Vagina (tissue), 2 donors: ENCODE measurements at places on chromosomes 13 and 19. TPM values are rescaled to one million over a fixed set of nuclear protein-coding genes. Genes with fewer than 3 reads are reported as not detected.
A peak's percentile ranks its signal among the peaks of the same experiment; 100 is the strongest.

DNA sequence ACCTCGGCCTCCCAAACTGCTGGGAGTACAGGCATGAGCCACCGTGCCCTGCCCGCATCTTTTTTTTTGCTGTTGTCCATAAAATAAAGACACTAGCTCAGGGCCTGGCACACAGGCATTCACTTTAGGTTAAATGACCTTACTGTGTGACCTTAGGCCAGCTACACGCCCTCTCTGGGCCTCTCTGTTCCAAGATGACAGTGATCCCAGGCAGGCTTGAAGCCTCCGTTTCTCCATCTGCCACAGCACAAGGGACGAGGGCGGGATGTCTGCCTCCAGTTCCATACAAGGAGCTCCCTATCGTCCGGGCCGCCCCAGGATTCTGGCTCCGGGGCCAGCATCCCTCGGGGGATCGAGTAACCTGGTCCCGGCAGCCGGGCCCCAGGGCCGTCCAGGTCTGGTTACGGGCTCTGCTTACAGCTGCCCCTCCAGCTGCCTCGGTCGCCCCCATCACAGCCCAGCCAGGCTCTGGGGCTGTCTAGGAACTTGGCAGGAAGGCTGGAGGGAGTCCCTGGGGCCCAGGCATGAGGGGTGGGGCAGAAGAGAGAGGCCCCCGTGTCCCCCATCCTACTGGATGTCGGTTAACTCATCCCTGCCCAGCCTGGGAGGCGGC is 11.9 kb upstream of the SEMA6B start:
- H3K27ac ChIP-seq: no peak overlapping the region
- H3K36me3 ChIP-seq: no peaks in the 10 kb centered on the region
- H3K4me1 ChIP-seq: peaks cover 20% of the 10 kb centered on the region
- H3K27me3 ChIP-seq: no peaks in the 10 kb centered on the region

DNA sequence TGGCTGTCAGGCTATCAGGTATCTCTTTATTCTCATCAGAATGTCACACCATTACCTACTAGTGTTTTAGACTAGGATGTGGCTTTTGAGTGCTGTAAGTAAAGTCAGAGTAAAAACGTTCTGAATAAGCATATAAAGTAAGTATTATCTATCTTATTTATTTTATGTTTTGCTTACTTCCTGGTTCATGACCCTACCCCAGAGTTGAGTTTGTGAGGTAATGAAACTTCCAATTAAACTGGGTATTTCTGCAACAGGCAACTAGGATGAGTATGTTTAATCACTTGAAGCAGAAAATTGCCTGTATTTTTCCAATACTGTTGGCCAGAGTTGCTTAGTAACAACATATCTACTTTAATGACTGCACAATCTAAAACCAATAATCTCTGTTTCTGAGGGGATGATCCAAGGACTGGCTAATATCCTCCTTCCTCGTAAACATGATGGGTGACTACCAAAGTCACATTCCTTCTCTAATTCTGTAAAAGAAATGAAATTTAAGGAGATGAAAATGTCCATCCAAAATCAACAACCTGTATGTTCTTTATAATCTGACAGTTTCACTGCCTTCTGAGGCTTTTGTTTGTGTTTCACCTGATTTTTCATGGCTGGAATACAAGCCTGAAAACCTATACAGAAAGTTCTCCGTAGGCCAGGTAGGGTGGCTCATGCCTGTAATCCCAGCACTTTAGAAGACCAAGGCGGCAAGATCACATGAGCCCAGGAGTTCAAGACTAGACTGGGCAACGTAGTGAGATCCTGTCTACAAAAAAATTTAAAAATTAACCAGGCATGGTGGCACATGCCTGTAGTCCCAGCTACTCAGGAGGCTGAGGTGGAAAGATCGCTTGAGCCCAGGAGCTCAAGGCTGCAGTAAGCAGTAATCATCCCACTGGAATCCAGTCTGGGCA is 83.1 kb downstream of the ABCC4 start:
- no peak overlapping the region for H3K27ac ChIP-seq
- H3K27me3 ChIP-seq: no peaks in the 10 kb centered on the region
- no peak overlapping the region for H3K4me3 ChIP-seq
- no peak for DNase-seq
- no peaks in the 10 kb centered on the region for H3K36me3 ChIP-seq

DNA sequence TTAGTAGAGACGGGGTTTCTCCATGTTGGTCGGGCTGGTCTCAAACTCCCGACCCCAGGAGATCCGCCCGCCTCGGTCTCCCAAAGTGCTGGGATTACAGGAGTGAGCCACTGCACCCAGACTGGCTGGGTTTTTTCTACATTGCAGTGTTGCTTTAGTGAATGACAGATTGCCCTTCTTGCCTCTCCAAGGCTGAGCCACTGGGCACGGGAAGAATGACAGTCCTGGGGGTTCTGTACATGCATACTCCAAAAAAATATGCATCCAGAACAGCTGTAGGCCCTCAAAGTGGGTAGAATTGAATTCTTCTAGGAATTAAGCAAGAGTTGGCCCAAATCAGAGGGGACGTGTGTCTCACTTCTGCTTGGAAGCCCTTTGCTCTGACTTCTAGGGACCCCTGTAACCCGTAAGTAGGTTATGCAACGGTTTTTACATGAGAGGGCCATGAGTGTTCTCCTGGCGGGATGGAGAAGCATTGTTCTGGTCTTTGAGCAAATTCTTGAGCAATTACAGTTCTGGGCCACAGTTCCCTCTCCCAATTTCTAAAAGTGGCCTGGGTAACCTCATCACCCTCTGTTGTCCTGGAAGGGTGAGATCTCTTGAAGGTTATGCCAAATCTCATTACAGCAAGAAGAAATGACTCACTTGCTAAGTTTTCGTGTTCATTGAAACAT is 3.6 kb downstream of the ACTN4 start:
- no peak for DNase-seq
- peaks cover 78% of the 10 kb centered on the region for H3K4me1 ChIP-seq
- peak overlapping the region; percentile 97 for H3K4me3 ChIP-seq
- peak overlapping the region; percentile 97 for H3K27ac ChIP-seq

DNA sequence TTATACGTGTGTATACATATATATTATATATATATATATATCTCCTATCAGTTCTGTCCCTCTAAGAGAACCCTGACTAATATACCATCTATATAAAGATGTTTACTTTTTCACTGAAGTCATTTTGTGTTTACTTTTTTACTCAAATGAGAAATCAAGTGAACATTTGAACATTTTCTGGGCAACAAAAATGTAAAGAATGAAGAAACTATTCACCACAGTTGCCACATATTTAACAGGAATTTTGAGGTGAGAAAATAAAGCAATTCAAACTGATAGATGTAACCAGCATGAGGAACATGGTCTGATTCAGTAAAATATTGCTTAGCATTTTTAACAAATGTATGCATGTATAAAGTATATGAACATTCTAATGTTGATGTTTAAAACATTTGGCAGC is 299.2 kb upstream of the KLHL1 start:
- H3K36me3 ChIP-seq: no peaks in the 10 kb centered on the region
- no peak for DNase-seq
- no peak overlapping the region for H3K4me3 ChIP-seq
- H3K27ac ChIP-seq: no peak overlapping the region

DNA sequence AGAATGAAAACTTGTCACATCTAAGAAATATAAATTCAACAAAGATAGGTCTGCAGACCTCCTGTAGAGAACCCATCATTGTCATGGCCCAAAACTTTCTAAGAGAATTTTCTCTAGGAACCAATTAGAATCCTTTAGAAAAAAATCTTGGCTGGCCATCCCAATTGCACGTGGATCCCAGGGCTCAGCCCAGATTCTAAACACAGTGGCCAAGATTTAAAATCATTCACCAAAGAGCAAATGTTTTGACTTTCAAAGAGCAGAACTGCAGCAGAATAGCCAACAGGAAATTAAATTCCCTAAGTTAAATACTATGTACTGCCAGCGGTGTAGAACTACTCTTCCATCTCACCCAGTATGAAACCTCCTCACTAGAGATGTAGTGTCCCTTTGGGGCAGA is 21.3 kb downstream of the IPO5 start:
- H3K4me1 ChIP-seq: peaks cover 30% of the 10 kb centered on the region
- no peak for DNase-seq
- no peaks in the 10 kb centered on the region for H3K36me3 ChIP-seq
- H3K27ac ChIP-seq: no peak overlapping the region
- H3K4me3 ChIP-seq: peak overlapping the region; percentile 83

DNA sequence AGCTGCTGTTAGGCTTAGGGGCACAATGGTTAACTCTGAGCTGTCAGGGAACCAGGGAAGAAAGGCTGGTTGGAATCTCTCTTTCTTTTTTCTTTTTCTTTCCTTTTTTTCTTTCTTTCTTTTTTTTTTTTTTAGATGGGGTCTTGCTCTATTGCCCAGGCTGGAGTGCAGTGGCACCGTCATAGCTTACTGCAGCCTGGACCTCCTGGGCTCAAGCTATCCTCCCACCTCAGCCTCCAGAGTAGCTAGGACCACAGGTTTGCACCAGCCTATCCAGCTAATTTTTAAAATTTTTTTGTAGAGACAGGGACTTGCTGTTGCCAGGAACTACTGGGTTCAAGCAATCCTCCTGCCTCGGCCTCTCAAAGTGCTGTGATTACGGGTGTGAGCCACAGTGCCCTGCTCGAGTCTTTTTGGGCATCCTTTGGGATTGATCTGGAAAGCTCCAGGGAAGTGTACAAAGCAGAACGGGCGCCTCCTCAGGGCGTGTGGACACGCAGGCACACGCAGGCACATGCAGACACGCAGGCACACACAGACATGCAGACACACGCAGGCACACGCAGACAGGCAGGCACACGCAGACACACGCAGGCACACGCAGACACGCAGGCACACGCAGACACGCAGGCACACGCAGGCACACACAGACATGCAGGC is 99.2 kb downstream of the GADD45B start:
- H3K36me3 ChIP-seq: no peaks in the 10 kb centered on the region
- no peak for DNase-seq
- peaks cover 34% of the 10 kb centered on the region for H3K4me1 ChIP-seq
- H3K4me3 ChIP-seq: no peak overlapping the region
- no peak overlapping the region for H3K27ac ChIP-seq

- no peak overlapping the region for H3K4me3 ChIP-seq
- H3K36me3 ChIP-seq: no peaks in the 10 kb centered on the region
- no peak overlapping the region for H3K27ac ChIP-seq
- no peaks in the 10 kb centered on the region for H3K27me3 ChIP-seq
- H3K4me1 ChIP-seq: peaks cover 28% of the 10 kb centered on the region
- DNase-seq: no peak
Measured at GRCh38 chr13:27117952-27118351, 53.7 kb downstream of the USP12 start.

DNA sequence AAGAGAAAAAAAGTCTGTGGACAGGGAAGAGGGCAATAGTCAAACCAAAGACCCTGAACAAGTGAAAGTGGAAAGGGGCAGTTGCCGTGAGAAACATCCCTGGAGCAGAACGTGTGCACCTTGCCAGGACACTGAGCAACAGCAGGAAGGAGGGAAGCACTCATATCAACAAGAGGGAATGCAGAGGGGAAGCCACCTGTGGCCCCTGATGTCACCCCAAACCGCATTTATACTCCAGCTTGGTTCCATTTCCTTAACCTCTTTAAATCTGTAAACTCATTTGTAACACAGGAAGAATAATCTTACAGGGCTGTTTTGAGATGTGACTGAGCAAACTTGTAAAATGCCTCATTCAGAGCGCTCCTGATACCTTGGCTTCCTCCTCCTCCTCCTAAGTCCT is 698.8 kb downstream of the DIAPH3 start:
- no peak overlapping the region for H3K4me3 ChIP-seq
- DNase-seq: no peak
- H3K4me1 ChIP-seq: no peaks in the 10 kb centered on the region
- H3K36me3 ChIP-seq: no peaks in the 10 kb centered on the region
- no peak overlapping the region for H3K27ac ChIP-seq
- H3K27me3 ChIP-seq: no peaks in the 10 kb centered on the region

GRCh38 chr13:34474187-34474868 is 467.7 kb upstream of the NBEA start:
- H3K4me3 ChIP-seq: no peak overlapping the region
- no peak for DNase-seq
- H3K4me1 ChIP-seq: no peaks in the 10 kb centered on the region

DNA sequence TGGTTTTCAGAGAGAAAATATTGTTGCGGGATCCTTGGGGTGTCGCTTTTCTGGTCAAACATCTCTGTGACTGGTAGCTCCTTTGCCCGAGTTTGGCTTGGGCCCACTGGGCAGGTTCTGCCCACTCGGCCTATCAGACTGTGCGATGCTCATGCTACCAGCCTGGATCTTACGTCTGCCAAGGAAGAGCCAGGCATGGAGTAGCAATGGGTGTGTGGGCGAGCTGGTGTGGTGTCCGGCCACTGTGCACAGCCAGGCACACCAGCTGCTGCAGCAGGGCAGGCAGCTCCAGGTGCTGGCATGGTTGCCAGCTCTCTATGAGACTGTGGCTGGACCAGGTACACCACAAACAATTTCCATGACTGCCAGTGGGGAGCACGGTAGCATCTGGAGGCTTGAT is 1351.8 kb upstream of the PCDH20 start:
- H3K27me3 ChIP-seq: no peaks in the 10 kb centered on the region
- no peak for DNase-seq
- H3K4me3 ChIP-seq: no peak overlapping the region
- no peaks in the 10 kb centered on the region for H3K36me3 ChIP-seq
- no peak overlapping the region for H3K27ac ChIP-seq
- H3K4me1 ChIP-seq: no peaks in the 10 kb centered on the region

- H3K36me3 ChIP-seq: no peaks in the 10 kb centered on the region
- no peak overlapping the region for H3K4me3 ChIP-seq
- peaks cover 2% of the 10 kb centered on the region for H3K4me1 ChIP-seq
Measured at GRCh38 chr19:32219392-32219791, 126.0 kb upstream of the ZNF507 start.

The ZNF548 gene
- 17.2 TPM for total RNA-seq

The CRB3 gene
- total RNA-seq: 4.9 TPM

The SLC46A3 gene
- 5.2 TPM for total RNA-seq

The NAPSA gene
- 0.74 TPM for total RNA-seq

The PDCD2L gene
- 10.8 TPM for total RNA-seq

The PDX1 gene
- total RNA-seq: not detected
